ENCODE measurements at places on chromosomes 1 and 21.

GRCh38 chr1:204885790-204886189 lies 15.1 kb downstream of the NFASC start:
- no peak for DNase-seq

DNA sequence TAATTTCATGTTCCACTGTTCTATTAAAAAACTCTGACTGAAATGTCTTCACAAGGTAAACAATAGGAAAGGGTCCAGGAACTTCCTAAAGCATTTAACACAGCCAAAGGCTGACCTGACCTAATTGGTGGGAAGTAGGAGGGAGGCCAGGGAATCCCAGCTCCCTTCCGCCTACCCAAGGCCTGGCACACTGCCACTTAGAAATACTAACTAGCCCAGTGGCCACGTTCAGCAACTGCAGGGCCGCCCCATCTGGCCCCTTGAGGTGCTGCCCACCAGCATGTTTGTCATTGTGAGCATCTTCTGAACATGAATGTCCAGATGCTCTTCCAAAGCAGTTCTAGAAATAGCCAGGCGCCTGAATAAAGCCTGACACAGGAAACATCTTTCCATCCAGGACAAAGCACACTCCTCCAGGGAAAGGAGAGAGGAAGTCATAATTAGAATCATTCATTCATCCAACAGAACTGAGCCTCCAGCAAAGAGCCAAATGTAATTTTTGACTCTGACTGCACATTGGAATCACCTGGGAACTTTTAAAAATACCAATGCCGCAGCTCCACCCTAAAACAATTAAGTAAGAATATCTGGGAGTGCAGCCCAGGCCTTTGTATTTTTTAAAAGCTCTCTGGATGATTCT lies 44.6 kb upstream of the BCL9 start:
- DNase-seq, result peak; percentile 22

- no peak for DNase-seq
These were observed 692 bp downstream of the SORT1 start for GRCh38 chr1:109396871-109397580.

DNA sequence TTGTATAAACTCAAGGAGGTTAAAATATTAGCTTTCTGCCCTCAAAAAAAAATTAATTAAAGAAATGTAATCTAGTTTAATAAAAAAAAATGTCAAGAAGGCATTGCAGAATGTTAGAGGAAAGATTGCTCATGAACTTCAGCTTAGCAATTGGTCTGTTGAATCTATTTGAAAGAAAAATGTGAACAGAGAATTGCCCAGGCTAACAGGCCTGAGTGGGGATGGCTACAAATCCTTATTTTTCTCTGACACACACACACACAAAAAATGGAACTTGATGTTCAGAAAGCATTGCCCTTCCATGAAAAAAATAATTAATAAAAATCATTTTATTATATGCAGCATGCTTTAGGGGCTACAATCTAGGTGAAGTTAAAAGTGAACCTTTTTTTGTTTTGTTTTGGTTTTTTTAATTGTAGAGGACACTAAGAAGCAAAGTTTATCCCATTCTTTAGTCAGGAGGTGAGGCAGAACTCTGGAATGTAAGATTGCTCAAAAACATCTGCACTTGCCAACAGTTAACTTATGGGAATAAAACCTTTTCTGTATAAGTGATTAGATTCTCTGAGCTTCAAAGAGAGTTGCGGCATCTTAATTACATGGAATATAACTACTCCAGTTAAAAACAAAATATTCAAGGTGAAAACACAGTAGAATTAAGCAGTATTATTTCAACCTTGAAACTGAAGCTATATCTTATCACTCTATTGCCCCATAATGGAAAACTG lies 658.5 kb upstream of the ADGRL2 start:
- DNase-seq, result peak; percentile 46

- no peak for DNase-seq
These were observed 452.9 kb upstream of the BEND5 start for GRCh38 chr1:49229555-49229954.

DNA sequence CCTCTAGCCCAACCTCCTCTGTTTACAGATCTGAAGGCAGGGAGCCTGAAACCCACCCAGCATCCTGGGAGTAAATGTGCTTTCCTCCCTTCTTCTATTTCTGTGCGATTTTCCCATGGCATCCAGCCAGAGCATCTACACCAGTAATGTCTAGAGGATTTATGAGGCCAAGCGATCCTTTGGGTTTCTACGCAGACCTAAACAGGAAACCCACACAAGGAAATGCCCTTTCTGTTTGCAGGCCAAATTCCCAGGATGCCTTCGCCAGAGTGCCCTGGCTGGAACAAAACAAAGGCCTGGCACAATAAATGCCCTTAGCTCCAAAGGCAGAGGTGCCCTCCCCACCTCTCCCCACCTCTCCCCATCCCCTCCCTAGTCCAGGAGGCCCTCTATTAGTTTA lies 110.5 kb upstream of the CDC42BPA start:
- no peak for DNase-seq

Measured in astrocyte of the cerebellum (primary cell).